NCI-H2029 treated with DMSO at 0.1 percent for 48 hours (cell line): ENCODE measurements at places on chromosomes 7 and 10.

DNA sequence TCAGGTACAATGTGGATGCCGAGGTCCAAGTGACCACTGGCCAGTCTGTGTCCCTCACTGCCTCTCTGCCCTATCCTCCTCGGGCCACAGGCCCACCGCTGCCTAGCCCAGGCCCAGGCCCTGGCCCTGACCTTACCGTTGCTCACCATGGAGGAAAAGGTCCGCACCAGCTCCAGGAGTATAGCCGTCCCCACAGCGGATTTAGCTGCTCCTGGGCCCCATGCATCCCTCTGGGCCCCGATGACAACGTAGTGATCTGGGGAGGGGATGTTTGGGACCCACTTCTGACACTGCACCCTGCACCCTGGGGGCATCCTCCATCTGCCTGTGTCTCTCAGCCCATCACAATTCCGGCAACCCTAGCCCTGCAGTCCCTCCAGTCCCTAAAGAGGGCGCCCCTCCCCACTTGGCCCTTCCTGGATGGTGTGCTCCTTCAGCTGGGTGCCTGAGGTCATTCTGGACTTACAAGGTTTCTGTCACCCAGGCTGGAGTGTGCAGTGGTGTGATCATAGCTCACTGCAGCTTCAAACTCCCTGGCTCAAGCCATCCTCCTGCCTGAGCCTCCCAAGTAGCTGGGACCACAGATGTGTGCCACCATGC, 12.1 kb downstream of the TFR2 start:
- DNase-seq = no peak

- no peak for DNase-seq
Observed at GRCh38 chr10:14556285-14556956, 218.3 kb downstream of the FAM107B start.

GRCh38 chr7:22855049-22855392, 32.4 kb upstream of the TOMM7 start:
- no peak for DNase-seq

DNA sequence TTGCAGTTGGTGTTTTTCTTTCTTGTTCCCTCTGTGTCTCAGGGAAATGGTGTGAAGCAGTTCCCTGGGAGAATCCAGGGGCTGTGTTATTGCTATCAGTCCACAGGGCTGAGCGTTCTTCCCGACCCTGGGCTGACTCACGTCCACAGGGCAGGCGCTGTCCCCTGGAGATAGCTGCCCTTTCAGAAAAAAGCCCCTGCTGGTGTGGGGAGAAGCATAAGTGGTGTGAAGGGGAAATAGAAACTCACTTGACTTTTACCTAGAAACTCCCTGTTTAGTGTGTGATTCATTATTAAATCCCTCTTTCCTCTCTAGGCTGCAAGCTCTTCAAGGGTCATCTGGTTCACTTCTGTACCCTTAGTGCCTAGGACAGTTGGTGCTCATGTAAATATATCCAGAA, 63.3 kb upstream of the SMNDC1 start:
- DNase-seq = no peak

- no peak for DNase-seq
Observed at GRCh38 chr7:46229409-46229808, 308.3 kb upstream of the IGFBP3 start.

GRCh38 chr7:41834805-41835694, 132.2 kb upstream of the INHBA start:
- DNase-seq = no peak

- no peak for DNase-seq
Observed at GRCh38 chr7:113796557-113796956, 122.3 kb downstream of the PPP1R3A start.
